Aorta (tissue), 5 donors: ENCODE measurements at places on chromosomes 7 and 10. TPM values are rescaled to one million over a fixed set of nuclear protein-coding genes. Genes with fewer than 3 reads are reported as not detected.

The GHRHR gene
- 1.4 TPM for total RNA-seq

The OPALIN gene
- total RNA-seq, result not detected

The CRTAC1 gene
- total RNA-seq, result 7.9 TPM

The KLF14 gene
- not detected for total RNA-seq

The LRGUK gene
- total RNA-seq, result 0.58 TPM

The LIPF gene
- not detected for total RNA-seq

The NKX1-2 gene
- total RNA-seq, result not detected

The MEIG1 gene
- total RNA-seq, result not detected

The ITGA8 gene
- 516 TPM for total RNA-seq

GRCh38 chr7:98878365-98879197 lies at the start of gene TRRAP:
Gene TRRAP, plus strand, starts transcription at chr7:98878532. Its CDS starts 2,619 bp downstream, at chr7:98881151.
- DNase-seq, result peak; percentile 83

- DNase-seq, result no peak
These were observed 93.7 kb upstream of the PDE1C start for GRCh38 chr7:32163896-32164295.

- no peak for DNase-seq
These were observed 678.6 kb upstream of the FOXK1 start for GRCh38 chr7:4003503-4003902.

DNA sequence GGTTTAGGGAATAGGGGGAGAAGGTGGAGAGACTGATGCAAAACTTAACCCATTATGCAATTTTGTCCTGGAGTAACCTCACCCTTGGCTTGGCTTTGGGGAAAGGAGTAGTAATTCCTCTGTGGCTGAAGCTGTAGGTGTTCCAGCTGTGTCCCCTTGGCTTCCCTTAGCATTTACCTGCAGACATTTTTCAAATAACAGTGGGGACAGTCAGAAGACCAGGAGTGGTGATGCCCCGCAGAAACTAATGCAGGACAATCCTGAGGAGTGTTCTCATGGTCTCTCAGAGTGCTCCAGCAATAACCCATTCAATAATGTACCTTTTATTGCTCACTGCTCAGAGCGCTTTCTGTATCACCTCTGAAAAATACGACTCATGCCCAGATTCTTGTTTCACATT lies 282.1 kb downstream of the ZEB1 start:
- no peak for DNase-seq

DNA sequence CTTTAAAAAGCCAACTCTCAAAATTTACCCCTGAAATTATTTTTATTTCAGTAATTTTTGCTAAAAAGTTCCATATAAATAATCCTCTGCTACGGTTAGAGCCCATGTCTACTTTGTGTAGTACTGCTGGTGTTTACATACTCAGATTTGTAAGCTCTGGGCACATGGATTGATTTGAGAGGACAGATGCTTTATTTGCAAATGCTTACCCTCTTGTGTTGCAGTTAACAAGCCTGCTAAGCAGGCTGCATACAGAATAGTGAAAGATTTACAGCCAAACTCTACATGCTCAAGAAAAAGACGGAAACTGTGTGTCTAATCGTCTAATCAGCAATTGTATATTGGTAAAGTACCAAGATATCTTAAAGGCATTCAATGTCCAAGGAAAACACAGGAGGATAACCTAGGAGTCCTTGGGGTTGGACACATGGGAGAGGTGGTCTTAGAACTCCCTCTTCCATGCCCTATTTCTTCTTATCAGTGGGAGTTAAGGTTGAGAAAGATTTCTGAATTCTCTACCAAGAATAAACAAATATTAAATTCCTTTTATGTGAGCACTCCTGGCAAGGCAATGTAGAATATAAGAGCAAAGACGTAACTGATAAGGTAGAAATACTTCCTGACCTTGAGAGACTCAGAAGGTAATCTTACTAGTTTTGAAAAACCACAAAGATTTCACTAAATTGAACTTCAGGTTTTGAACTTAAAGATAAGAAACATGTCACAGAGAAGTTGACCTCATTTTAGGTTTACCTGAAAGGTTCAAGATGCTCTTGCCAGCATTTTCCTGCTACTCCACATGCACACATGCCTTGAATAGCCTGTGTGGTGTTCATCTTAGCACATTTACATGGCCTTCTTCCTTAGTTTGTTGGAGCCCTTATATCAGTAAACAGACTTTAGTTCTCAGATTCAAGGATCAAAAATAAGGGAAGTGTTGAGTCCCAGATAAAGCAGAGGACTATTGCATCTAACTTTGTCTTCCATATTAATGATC lies 1216.5 kb downstream of the SORCS3 start:
- DNase-seq, result no peak

- DNase-seq, result no peak
These were observed 45.0 kb upstream of the EEPD1 start for GRCh38 chr7:36107926-36108631.

DNA sequence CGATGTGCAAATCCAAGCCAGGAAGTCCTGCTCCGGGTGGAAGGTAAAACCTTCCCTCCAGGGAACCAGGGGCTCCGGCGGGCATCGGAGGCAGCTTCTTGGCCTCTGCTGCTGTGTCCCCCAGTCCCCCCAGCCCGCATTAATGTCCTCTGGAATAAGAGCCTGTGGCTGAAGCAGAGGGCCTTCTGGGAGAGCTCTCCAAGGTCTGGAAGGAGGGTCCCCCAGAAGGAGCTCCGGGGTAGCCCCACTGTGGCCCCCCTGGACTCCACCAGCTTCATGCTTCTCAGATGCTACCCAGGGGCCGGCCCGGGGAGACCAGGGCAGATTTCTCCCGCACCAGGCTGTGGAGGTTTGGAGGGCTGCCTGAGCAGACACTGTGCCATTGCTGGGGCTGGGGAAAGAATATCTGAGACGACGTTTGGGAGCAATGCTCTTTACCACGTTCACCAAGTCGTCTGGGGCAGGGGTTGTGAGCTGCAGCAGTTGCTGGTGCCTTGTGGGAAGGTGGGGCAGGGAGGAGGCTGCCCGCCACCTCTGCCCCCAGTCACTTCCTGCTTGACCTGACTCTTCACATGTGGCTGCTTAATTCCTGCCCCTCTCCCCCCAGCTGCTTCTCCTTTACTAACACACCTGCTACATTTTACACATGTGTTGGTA lies 8.3 kb downstream of the ZNF853 start:
- DNase-seq, result no peak

DNA sequence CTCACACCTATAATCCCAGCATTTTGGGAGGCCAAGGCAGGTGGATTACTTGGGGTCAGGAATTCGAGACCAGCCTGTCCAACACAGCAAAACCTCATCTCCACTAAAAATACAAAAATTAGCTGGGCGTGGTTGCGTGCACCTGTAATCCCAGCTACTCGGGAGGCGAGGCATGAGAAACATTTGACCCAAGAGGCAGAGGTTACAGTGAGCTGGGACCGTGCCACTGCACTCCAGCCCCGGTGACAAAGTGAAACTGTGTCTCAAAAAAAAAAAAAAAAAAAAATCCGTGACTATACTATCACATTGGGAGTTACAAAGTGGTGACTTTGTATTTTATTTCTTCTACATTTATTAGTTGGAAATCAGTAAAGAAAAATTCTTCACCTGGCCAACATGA lies 101.2 kb downstream of the EPC1 start:
- DNase-seq, result no peak

GRCh38 chr10:69461243-69462025 lies 10.2 kb downstream of the TSPAN15 start:
- peak; percentile 62 for DNase-seq

DNA sequence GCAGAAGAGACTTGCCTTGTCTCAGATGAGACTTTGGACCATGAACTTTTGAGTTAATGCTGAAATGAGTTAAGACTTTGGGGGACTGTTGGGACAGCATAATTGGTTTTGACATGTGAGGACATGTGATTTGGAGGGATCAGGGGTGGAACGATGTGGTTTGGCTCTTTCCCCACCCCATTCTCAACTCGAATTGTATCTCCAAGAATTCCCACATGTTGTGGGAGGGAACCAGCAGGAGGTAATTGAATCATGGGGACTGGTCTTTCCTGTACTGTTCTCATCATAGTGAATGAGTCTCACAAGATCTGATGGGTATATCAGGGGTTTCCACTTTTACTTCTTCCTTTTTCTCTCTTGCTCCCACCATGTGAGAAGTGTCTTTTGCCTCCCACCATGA lies 229.7 kb upstream of the KCND2 start:
- DNase-seq, result no peak

DNA sequence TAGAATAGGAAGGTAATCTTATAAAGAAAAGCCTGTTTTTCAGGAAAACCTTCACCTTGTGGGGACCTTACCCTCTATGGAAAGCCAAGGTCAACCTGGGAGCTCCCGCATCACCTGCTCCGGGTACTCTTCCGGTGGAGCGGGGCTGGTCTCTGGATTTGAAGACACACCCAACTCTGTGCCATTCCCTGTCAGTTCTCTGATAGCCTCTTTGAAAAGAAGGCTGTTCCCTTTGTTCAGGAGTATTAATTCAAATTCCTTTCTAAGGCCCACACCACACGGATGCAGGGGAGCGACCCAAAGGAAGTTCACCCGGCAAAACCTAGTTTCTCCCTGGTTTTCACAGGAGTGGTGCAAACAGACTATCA lies 10.7 kb downstream of the CTBP2 start:
- DNase-seq, result no peak

DNA sequence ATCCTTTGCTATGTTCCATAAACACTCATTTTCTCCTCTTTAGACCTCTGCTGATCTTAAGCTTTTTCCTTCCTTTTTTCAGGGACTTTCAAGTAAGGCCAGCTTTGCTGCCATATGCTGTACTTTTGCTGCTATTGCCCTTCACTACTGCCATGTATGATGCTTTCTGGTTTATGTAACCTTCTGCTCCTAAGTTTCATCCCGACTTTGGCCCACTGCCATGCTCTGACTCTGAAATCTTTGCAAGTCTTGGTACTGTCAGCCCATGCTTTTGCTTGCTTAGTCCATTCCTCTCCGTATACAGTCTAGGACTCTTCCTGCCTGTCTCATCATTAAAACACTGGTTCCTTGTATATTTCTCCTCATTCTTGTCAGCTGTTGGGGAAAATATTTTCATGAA lies 152.4 kb downstream of the RNF133 start:
- DNase-seq, result peak; percentile 41

- no peak for DNase-seq
These were observed 59.3 kb downstream of the NUDCD3 start for GRCh38 chr7:44431091-44431608.

- DNase-seq, result no peak
These were observed 85.7 kb downstream of the GLI3 start for GRCh38 chr7:42151309-42151708.

DNA sequence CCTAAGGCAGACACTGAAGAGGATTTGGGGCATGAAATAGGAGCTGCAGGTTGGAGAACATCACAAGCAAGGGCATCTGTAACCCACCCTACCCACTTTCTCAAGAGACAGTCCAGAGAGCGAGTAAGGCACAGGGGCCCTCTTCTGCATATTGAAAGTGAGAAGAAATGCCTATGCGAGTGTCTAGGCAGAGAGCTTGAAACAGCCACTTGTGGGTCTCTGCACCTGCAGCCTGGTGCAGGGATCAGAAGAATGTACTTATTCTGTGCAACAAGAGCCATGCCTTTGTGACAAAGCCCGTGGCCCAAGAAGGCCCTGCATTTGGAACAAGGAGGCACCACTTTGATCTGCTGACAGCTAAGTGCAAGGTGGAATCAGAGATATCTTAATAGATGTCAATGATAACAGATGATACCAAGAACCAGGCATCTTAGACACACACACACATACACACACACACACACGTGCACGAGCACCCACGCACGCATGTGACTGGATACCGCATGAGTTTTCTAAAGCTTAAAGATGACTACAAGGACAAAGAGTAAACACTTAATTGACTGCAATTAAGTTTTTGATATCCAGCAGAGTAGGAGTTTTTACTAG lies 89.3 kb downstream of the NPSR1 start:
- no peak for DNase-seq

DNA sequence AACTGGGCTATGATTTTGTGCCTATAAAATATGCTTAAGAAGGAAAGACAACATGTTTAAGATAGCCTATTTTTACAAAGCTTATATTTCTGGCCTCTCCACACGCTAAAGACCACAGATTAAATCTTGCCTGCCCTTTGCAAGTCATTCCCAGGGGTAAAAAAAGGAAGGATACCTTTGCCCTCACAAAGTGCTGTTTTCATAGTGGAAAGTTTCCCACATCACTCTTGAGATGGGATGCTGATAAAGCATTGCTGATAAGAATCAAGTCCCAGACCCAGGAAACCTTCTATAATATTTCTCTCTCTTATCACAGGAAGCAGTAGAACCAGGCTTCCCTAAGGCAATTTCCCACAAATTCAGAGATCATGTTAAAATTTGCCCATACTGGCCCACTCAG lies 56.5 kb downstream of the GSAP start:
- no peak for DNase-seq

DNA sequence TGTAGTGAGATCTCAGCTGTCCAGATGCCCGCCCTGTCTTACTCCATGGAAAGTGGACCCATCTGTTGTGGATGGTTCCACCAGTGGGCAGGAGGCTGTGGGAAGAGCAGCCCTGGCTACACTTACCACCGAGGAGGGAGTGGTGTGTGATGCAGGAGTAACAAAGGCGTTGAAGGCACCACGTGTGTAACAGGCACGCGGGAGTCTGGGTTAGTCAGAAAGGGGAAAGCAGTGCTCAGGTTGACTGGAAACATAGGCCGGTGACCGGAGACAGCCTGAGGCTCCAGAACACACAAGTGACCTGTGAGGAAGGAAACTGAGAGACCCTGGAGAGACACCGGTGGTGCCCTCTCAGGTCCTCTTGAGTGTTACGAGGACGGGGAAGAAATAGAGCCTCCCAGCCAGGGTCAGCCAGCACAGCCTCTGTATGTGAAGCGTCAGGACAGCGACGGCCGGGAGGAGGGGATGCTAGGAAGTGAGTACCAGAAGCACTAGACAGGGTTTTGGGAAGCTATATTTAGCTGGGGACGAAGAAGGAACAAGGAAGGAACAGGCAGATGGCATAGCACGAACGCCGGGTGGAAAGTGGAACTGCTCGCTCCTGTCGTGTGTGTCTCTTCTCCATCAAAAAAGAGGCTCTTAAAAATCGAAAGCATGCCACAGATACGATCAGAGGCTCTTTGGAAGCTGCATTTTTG lies 51.7 kb downstream of the DAGLB start:
- peak; percentile 67 for DNase-seq

DNA sequence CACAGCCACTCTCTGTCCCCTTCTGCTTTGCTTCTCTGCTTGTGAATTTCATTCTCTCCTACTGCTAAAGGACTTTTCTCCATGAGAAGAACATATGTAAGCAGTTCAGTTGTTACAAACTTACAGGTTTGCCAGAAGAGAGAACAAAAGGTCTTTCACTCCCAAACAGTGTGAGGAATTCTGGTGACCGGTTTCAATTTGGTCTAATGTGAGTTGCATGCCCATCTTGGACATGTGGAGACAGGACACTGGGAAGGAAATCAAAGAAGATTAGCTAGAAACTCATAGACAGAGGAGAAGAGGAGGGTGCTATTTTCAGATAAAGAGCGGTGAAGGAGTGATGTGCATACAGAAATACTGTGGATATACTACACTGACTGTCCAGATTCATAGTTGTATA lies 209.5 kb upstream of the INHBA start:
- no peak for DNase-seq

DNA sequence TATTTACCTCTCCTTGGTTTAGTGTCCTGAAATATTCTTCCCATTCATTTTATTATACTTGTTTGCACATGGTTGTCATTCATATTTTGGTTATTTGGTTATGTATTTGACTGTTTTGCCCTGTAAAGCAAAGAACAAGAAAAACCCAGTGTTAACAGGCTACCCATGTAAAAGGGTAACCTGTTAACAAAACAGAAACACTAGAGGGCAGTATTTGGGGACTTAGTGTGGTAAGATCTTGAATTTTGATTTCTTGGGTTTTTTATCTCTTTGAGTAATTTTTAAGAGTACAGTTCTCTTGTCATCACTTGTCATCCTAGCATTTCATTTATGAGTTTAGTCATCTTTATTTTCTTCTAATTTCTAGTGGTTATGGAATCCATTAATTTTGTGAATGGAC lies 51.3 kb downstream of the POLL start:
- no peak for DNase-seq
